ENCODE measurements at places on chromosomes 7 and 10. TPM values are rescaled to one million over a fixed set of nuclear protein-coding genes. Genes with fewer than 3 reads are reported as not detected.

HABP2 gene
- 27.7 TPM for polyA plus RNA-seq

COL26A1 gene
- 1.0 TPM for polyA plus RNA-seq

POMZP3 gene
- 18.5 TPM for polyA plus RNA-seq

APBB1IP gene
- polyA plus RNA-seq, result 3.3 TPM

BEND7 gene
- 7.7 TPM for polyA plus RNA-seq

PIK3AP1 gene
- polyA plus RNA-seq, result 5.7 TPM

TMEM176B gene
- polyA plus RNA-seq, result 291 TPM

SCART1 gene
- 2.3 TPM for polyA plus RNA-seq

PCLO gene
- 10.7 TPM for polyA plus RNA-seq

- peak; percentile 17 for DNase-seq
Measured at GRCh38 chr10:92756201-92757065, 66.7 kb downstream of the HHEX start.

GRCh38 chr10:122475591-122476332 lies 14.4 kb downstream of the HTRA1 start:
- DNase-seq, result no peak

GRCh38 chr7:121447911-121448300 lies 51.8 kb upstream of the FAM3C start:
- DNase-seq, result no peak

DNA sequence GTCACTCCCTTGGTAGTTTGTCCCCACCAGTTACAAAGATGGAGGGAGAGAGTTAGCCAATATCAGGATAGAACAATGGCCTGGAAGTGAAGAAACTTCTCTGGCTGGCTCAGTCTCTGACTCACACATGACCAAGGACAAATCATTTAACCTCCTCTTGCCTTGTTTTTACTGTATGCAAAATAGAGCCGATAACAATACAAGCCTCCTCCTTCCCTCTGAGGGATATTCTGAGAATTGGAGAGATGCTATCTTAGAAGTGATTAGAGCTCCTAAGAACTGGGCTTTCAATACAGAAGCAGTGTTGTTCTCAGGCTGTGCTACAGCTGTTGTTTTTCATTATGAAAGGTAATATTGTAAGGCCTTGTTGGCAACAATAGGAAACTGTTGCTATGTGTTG lies 87.7 kb upstream of the EGR2 start:
- DNase-seq, result no peak

DNA sequence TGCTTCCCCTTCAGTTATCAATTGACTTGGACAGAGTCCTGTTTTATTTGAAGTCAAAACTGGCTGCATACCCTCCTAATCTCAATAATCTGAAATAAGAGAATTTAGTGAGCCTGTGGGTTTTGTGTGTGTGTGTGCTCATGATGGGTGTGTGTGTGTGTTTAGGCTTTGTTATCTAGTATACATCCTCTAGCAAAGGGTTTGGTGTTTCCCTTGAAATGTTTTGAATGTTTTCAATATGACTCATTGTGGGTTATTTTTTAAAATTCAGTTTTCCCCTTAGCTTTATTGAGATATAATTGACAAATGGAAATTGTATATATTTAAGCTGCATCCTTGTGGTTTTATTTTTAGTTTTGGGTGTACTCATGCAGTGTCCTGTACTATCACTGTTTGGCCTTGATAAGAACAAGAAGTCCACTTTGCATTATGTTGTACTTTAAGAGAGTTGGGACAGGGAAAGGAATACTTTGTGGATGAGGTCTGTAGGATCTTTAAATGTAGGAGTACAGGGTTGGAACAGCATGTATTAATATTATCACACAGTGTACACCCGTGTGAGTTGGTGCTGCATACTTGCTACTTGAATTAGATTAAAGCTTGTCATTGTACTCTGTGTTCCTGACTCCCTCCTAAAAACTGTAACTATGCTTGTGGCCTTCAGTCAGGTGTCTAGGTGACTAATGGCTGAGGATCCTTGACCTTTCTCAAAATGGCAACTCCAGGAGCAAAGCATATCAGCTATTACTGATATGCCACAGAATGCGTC lies 58.3 kb downstream of the VCL start:
- DNase-seq, result no peak

DNA sequence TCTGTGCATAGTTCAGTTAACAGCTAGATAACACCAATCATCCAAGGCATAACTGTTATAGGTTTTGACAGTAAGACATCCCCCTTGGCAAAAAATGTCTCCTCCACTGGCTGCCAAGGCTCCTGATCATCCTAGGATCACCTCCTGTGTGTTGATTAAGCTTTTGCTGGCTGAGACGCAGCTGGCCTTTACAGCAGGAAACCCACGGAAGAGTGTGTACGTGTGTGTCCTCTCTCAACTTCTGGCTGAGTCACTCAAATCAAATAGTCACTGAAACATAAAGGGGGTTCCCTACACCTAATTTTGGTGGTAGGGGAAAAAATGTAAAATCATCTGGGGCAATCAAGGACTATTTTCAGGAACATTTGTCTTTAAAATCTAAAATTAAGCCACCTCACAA lies 208.8 kb downstream of the CTNNA3 start:
- DNase-seq, result no peak

- DNase-seq, result no peak
Measured at GRCh38 chr7:130970696-130971095, 236.7 kb upstream of the KLF14 start.

GRCh38 chr7:151825721-151826120 lies 51.2 kb downstream of the PRKAG2 start:
- DNase-seq, result no peak

DNA sequence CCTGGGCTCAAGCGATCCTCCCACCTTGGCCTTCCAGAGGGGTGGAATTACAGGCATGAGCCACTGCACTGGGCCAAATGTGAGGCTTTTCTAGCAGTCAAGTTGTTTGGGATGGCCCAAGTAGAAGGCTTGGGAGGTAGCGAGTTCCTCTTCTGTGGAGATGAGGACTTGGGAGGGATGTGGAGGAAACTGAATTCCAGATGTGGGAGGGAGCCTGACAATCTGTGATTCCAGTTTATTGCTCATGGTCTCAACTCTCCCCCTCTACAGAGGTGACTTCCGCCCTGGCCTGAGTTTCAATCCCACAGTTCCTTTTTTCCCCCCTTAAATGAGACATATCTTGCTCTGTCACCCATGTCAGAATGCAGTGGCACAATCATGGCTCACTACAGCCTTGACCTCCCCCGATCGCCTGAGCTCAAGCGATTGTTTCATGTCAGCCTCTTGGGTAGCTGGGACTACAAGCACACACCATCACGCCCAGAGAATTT lies 3.4 kb downstream of the STYXL1 start:
- no peak for DNase-seq

DNA sequence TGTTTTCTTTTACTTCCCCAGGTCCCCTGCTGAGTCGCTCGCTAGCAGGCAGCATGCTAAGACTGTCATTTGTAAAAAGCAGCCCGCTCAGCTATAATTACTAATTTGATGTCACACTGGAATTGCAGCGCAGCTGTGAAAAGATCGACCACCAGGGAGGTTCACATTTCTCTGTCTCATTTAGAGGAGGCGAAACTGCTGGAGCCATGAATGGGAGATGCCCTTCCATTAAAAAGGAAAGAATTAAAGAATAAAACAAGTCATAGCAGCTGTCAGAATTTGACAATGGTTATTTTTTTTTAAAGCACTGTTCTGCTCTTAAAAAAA lies 153.5 kb downstream of the PIP4K2A start:
- DNase-seq, result no peak

- no peak for DNase-seq
Measured at GRCh38 chr10:128550045-128550444, 423.8 kb upstream of the MKI67 start.

GRCh38 chr10:91778485-91778884 lies 19.7 kb upstream of the TNKS2 start:
- DNase-seq, result no peak

All from large intestine (tissue), 12 donors.